ENCODE measurements at places on chromosomes 5 and 9.

GRCh38 chr5:133610489-133611356 lies 1.6 kb downstream of the FSTL4 start:
- no peak for DNase-seq

DNA sequence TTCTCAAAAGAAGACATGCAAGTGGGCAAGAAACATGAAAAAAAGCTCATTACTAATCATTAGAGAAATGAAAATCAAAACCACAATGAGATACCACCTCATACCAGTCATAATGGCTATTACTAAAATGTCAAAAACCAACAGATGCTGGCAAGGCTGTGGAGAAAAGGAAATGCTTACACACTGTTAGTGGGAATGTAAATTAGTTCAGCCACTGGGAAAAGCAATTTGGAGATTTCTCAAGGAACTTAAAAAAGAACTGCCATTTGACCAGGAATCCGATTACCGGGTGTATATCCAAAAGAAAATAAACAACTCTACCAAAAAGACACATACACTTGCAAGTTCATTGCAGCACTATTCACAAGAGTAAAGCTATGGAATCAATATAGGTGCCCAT lies 595.4 kb upstream of the RIOK2 start:
- DNase-seq = no peak

- peak; percentile 23 for DNase-seq
Measured at GRCh38 chr5:149434162-149435014, 55.3 kb upstream of the IL17B start.

- DNase-seq = no peak
Measured at GRCh38 chr9:91899219-91899563, 50.8 kb downstream of the ROR2 start.

DNA sequence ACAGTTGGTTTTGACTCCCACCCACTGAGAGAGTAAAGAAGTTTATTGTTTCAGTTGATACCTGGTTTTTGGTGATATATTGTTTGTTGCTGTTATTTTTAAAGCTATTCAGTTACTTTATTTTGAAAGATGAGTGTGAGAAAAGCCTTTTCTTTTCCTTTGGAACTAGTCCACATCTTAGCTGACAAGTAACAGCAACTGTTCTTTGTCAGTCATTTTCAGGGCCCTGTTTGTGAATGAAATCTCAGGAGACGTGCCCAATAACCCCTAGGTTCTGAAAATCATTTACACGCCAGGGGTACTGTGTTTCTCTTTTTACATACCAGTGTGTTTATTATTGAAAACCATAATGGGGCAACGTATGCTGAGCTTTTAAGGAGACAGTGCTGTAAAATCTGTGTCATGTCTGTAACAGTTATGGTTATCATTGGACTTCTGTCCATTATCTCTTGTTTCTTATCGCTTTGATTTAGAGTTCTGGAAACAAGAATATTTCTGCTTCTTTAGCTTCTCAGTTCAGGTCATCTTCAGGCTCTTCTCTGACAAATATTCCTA lies 75.0 kb downstream of the LIX1 start:
- DNase-seq = no peak

GRCh38 chr9:132862533-132862932 lies 15.6 kb downstream of the AK8 start:
- no peak for DNase-seq

DNA sequence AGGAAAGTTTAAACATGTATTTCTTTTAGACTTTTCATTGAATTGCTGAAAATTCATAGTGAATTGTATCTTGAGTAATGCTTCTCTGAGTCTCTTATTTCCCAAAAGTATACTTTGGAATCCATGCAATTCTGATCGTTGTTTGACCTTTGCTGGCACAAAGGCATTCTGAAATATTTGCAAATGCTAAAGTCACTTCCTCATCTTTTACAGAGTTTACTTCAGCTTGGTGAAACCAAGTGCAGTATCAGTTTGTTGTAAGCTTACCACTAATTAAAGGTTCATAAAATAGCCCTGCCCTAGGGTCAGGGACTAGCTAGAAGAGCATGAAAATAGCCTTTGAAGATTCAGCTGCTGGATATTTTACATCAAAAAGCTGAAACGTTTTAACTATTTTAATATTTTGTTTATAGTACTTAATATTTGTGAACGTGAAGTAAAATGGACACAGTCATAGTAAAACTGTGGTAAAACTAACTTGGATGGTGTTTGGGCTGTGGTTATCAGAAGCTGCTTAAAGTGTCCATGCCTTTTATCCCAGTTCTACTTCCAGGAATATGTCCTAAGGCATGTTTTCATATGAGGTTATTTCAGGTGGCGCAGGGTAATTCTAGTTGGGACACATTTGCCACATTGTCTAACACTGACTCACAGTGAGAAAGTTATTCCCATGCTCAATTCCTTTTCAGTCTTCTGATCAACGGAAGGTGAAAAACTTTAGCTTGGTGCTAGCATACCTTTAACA lies 45.3 kb downstream of the SLC22A5 start:
- no peak for DNase-seq

- DNase-seq = no peak
Measured at GRCh38 chr9:92795598-92796336, 31.1 kb upstream of the BICD2 start.

DNA sequence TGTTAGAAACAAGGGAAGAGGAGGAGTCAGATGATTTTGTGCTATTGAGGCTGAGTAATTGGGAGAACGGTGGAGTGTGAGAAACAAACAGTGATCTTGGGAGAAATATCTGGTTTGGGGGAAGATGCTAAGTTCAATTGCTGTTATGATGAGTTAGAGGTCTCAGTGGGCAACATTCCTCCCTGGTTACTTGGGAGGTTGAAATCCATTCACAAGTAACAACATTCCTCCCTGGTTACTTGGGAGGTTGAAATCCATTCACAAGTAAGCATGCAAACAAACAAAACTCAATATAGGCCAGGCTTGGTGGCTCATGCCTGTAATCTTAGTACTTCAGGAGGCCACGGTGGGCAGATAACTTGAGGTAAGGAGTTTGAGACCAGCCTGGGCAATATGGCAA lies 38.7 kb downstream of the AGXT2 start:
- DNase-seq = no peak

GRCh38 chr9:108021096-108021710 lies 531.6 kb upstream of the KLF4 start:
- no peak for DNase-seq

- no peak for DNase-seq
Measured at GRCh38 chr9:36492865-36493264, 79.8 kb upstream of the MELK start.

DNA sequence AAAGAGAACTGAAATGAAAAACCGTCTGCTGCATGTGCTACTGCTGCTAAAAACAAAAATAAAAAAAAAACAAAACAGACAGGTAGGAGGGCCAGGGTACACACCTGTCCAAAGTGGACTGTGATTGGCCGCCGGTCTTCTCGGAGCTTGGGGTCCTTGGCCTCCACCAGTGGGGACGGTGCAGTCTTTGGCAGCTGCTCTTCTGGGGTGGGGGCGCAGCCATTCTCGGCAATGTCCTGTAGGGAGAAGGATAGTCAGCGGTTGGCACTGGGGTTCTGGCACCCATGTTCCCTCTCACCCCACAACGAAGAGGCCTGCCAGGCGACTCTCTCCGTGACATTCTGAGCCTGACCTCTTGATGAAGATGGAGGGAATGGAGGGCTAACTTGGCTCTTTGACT lies 84.3 kb downstream of the CRB2 start:
- DNase-seq = no peak

GRCh38 chr9:79709743-79710674 lies 138.2 kb downstream of the TLE4 start:
- no peak for DNase-seq

- no peak for DNase-seq
Measured at GRCh38 chr5:157596487-157596886, 20.9 kb upstream of the ADAM19 start.

DNA sequence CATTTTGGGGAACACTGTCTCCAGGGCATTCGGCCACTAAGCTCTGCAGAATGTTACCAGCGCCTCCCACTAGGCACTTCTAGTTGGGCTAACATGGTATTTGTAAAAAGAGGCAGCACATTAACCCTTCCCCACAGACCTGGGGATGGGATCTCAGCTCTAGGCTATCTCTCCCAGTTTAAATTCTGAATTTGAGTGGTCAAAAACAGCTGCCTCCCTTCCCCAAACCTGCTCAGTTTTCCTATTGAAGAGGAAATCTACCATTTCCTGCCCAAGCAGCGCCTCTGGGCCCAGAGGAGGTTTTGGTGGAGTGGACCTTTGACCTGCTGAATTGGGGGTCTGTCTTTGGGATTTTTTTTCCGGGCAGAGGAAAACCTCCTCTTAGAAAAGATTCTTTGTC lies 53.2 kb downstream of the ENC1 start:
- no peak for DNase-seq

DNA sequence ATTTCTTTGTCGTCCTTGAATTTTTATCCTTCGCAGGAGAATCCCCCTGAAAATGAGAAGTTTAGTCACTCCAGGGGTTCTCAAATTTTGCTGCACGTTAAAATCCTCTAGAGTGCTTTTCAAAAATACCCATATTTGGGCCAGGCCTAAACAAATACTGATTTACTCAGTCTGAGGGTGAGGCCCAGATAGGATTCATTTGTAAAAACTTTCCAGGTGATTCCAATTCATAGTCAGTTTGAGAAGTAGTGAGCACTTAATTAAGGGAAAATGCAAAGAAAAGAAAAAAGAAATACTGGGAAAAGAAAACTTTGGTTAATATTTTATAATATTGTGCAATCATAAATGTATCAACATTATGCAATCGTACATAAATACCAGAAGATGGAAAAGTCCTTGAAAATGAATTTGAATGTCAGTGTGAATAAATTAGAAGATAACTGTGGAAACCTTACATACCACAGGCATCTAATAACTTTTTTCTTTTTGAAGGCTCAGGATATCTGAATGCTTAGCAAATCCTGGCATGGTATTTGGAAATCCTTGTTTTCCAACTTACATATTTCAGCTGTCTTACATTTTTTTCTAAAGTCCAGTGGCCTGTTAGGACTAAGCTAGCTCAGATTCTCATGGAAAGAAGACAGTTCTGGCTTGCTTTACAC lies 116.5 kb upstream of the DAPK1 start:
- DNase-seq = no peak

DNA sequence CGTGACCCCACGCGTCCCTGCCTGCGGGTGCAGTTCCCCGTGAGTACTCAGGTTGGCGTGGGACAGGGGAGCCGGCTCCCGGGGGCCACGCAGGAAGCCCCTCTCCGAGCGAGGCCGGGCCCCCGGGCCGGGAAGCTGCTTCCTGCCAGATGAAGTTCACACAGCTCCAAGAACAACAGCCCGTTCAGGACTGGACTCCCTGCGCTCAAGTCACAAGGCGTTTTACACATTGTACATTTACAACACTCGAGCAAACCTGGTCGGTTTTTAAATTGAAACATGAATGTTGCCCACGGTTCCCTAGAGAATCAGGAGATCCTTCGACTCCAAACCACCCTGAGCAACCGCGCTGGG lies 22.4 kb downstream of the SLC9A3 start:
- DNase-seq = no peak

- DNase-seq = no peak
Measured at GRCh38 chr5:116612431-116612830, 37.8 kb upstream of the SEMA6A start.

DNA sequence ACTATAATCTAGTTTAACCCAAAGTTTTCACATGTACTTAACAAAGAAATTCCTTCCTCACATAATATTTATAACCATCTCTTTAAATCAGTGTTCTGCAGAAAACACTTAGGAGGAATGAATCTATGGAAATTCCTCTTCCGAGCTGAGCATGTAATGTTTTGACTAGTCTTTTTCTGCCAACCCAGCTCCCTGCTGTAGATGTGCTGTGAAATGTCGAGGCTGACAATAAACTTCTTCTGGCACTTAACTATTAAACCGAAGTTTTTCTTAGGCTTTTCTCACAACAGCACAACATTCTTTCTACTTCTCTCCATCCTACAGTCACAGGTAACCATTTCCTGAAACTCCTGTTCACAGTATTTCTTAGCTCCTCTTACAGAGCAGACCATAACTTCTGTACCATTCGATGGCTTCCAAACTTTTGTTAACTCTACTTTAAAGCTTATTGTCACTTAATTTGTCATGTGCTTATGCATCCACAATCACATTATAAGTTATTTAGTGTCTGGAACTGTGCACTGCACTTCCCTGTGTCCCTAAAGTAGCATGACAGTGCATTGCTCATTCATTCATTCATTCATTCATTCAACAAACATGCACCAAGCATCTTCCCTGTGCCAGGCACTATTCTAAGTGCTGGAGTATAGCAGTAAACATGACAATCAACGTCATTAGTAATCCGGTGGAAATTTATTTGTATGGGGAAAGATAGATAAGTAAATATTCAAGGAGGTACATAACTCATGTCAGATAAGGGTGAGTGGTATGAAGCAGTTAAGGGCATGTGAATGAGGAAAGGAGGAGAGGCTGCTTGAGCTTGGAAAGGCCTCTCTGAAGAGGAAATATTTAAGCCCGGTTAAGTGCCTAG lies 54.6 kb downstream of the TSSK1B start:
- DNase-seq = no peak

- DNase-seq = peak; percentile 6
Measured at GRCh38 chr5:117454716-117455212, 880.1 kb upstream of the SEMA6A start.

DNA sequence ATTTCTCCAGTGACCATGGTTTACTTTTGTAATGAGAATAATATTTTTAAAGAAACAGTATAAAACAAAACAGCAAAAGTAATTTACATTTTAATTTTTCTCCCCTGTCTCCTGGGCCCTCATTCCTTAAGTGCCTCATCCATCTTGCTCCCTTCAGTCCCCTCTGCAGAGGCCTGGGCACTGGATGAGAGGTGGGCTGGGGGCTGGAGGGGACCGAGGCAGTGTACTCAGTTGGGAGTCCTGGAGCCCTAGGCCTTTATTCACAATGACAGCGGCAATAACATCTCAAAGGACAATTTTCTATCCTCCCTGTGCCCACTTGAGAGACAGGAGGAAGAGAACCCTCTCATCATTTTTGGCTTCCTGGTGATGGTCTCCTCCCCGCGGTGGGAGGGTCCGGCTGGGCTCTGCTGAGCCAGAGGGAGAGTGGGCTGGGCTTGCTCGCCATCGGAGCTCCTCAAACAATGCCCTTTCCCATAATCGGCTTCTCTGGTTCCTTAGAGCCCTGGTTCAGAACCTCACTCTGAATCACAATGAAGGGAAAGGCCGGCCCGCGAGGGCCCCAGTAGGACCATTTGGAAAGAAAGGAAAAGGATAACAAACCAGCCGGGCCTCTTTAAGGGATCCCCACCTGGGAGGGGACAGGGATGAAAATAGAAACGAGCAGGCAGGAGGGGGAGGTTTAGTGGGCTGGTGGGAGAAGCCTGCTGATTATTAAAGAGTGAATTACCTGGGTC lies 9.7 kb upstream of the SMIM32 start:
- DNase-seq = no peak

- no peak for DNase-seq
Measured at GRCh38 chr9:69009708-69010107, 4.2 kb downstream of the PRKACG start.

DNA sequence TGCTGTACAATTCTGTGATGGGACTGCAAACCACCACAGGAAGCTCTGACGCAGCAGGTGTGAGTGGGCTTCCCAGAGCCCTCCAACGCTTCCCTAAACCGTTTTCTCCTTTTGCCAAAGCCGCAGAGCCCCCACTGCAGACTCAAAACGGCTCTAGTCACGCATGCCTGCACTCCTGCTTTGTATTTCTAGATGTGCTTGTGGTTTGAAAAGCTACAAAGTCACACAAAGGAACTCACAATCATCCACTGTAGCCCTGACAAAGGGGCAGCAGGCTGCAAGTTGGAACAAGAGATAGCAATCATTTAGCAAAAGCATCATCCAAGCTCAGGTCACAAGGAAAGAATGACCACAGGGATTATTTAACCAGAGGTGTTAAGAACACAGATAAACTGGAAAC lies 79.3 kb downstream of the PTPN3 start:
- no peak for DNase-seq

- no peak for DNase-seq
Measured at GRCh38 chr9:31140316-31140715, 1244.1 kb upstream of the ACO1 start.

Data from activated T-helper 1 cell treated with anti-CD3 and anti-CD28 coated beads, Interleukin-2, amount 50 U/mL, for 16 hours (primary cell).